ENCODE measurements at places on chromosomes 3 and 15.

GRCh38 chr3:197026481-197026866 lies 3.1 kb downstream of the MELTF start:
- DNase-seq, result no peak

- no peak for DNase-seq
Measured at GRCh38 chr3:169391672-169392071, 271.8 kb downstream of the MECOM start.

- peak; percentile 63 for DNase-seq
Measured at GRCh38 chr3:192812743-192813383, 85.5 kb upstream of the FGF12 start.

DNA sequence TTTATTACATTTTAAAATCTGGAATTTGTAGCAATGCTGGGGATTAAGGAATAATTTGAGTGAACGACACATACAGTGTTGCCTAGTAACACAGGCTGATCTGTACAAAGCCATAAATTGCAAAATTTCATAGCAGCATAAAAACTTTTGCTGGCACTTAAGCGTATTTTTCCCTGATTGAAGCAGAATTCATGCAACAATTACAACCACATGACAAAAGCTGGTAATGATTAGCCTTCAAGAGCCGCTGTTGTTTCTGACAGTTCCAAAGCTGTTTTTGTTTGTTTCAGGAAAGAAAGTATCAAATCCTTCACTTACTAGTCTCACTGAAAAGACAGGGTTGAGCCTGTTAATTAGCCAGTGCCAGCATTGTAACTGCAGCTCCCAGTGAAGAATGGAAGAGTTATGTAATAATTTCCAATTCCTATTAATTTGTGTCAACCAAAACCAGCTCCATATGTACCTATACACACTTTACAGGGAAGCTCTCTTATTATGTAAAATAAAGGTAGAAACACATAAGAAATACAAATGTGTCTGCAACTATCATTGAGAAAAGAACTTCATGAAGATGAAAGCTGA lies 60.7 kb downstream of the AGTR1 start:
- DNase-seq, result peak; percentile 11

DNA sequence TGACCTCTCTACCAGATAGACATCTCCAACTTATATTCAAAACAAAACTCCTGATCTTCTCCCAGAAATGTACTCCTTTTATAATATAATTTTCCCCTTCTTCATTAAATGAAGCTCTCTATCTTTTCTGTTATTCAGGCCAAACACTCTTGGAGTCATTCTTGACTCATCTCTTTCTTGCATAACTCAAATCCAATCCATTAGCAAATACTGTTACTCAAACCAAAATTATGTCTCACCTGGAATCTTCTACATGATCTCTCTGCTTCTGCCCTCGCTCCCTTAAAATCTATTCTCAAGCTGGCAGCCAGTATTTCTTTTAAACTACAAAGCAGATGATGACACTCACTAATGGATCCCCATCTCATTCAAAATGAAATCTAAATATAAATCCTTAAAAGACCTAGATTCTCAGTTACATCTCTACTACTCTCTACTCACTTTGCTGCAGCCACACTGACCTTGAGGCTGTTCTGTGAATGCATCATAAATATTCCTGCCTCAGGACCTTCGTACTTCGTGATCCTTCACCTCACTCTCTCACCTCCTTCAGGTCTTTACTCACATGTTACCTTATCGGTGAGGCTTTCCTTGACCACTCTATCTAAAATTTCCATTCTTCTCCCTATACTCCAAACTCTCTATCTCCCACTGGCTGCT lies 160.9 kb downstream of the TBC1D5 start:
- peak; percentile 25 for DNase-seq

GRCh38 chr3:31312400-31312799 lies 220.3 kb upstream of the STT3B start:
- DNase-seq, result peak; percentile 40

DNA sequence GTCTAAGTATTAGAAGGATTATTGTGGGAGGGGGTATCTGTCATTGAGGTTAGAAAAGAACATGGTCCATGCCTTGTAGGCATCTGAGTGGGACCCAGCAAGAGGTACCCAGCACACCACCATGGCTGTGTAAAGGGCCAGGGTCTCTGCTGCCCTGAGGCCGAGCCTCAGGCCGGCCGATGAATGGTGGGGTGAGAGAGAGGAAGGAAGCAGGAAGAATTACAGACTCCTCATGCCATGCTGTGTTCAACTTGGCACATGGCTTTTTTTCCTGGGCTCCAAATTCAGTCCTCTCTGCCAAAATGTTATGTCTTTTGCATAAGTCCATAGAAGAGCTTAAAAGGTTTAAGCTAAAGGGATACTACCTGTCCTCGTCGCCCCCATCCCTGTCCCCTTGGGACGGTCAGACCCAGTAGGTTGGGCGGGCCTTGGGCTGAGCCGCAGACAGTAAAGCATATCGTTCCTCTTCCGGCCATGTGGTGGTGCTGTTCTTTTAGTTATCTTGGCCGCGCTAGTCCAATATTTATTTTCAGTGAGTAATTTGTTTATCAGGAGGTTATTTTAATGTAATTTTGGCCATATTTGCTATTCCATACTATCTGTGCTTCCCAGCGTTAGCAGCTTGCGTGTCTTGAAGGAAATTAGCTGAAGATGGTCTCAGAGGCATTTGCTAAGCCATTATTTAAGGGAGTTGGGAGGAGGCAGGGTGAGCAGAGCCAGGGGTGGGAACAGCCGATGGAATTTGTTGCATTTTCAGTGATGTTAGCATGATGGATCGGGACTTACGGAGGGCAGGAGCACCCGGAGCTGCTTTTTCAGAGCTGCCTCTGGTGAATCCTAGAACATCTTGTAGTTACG lies 152.4 kb downstream of the AGBL1 start:
- DNase-seq, result peak; percentile 22

DNA sequence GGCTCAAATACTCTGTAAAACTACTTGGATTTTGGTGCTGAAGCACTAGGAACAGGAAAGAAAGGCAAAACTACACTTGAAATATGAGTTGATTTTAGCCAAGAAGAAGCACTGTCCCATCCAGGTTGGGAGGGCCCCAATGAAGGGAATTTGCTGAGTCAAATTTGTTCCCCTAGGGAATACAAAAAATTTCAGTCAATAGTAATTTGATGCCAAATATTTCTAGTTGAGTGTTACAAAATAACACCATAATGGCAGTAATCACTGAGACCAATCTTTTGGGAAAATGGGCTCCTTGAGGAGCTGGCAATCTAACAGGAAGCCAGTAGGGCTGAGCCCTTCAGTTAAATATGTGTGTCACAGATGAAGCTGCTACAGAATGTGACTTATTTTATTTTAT lies 896.9 kb downstream of the DIPK2A start:
- DNase-seq, result peak; percentile 39

DNA sequence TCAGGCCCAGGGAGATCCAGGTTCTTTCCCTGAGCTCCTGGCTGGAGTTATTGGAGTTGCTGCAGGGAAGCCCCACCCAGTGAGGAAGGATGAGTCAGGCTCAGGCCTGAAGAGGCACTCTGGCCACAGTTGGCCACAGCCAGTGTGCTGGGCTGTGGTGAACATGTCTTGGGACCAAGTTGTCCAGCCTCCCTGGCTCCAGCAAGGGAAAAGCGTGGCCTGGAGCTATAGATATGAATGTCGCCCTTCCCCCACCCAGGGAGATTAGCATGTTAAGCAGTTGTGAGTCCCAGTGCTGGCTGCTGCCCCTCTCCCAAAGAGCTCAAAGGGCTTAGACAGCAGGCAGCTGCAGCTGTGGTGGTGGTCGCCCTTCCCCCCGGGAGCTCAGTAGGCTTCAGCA lies 963.2 kb downstream of the ROBO2 start:
- DNase-seq, result no peak

DNA sequence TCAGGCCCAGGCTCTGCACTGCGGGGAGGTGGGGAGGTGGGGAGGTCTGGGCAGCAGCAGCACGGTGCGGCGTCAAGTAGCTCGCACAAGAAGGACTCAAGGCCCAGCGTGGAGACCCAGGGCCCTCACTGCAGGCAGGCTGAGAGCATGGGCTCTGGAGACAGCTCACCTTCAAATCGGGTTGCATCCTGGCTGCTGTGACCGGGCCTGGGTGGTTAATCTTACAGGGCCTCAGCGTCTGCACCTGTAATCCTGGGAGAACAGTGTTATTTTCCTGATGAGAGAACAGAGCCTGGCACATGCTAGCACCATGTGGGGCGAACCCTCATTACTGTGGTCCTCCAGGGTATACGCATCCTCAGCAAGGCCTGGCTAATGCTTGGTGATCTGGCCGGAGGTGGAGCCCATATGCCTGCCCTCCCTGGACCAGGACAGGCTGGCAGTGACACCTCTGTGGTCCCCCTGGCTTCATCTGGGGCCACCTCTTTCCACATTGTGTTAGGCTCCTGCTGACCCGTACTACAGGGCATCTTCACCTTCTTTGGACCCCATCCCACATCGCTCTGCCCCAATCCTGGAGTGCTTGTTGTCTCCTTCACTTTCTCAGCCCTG lies 55.5 kb downstream of the RGMA start:
- no peak for DNase-seq

GRCh38 chr15:75202251-75203016 lies 752 bp downstream of the C15orf39 start:
- peak; percentile 81 for DNase-seq

DNA sequence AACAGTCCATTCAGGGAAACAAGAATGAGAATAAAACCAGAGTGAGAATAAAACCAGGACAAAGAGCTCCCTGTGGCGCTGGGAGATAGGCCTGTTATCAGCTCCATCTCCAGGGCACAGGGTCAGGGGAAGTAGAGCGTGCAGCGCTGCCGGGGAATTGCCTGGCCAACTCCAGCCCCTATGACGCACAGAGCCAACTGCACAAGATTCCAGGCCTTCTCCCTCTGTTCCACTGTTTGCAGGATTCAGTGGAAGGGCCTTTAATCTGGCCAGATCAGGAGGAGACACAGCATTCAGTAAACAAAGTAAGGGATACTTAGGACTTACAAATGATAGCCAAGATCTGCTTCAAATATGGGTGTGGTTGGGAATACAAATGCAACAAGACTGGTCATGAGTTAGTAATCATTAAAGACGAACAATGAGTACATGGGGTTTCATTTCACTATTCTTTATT lies 49.4 kb downstream of the ITGB5 start:
- peak; percentile 55 for DNase-seq

GRCh38 chr3:177852001-177852807 lies 654.9 kb upstream of the TBL1XR1 start:
- DNase-seq, result peak; percentile 40

GRCh38 chr3:56219894-56220805 lies 248.1 kb downstream of the ERC2 start:
- DNase-seq, result peak; percentile 50

DNA sequence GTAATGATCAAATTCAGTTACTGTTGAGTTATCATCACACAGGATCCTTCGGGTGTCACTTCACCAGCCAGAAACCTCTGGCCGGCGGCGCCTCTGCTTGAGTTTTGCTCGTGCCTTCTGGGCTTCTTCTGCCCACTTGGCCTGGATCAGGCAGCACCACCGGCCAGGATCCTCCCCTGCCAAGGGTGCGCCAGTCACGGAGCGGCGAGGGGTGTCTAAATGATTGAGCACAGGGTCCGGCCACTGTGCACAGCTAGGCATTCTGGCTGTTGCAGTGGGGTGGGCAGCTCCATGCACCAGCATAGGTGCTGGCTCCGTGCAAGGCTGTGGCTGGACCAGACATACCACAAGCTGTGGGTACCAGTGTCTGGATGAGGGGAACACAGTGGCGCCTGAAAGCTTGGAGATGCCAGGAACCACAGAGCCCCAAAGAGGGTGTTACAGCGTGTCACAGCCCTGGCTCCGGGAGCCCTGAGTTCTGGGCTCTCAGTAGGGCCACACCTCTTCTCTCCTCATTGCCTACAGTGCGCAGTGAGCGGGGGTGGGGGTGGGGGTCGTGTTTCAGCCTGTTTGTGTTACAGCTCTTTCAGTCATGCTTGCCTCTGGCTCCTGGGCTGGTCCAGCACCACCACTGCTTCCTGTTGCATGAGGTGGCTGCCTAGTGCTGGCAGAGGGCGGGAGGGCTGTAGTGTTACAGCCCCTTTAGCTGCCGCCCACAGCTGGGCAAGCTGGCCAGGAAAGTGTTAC lies 169.4 kb downstream of the FNDC3B start:
- peak; percentile 46 for DNase-seq

DNA sequence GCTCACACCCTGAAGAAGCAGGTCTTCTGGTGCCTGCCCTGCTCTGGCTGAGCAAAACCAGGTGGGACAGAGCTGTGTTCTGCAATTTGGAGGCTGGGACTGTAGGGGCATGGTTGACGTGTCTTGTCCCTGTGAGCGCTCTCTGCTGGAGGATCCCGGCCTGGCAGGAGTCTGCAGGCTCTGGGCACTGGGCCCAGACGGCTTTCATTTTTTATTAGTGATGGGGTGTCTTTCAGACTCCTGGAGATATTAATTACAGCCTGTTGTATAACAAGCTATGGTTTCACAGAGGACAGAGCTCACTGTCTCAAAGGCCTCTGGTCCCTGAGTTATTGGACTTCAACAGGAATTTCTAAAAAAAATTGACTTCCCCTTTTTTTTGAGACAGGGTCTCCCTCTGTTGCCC lies 29.5 kb upstream of the ZNF710 start:
- DNase-seq, result peak; percentile 56

GRCh38 chr15:28179270-28179669 lies 80.2 kb upstream of the OCA2 start:
- DNase-seq, result no peak

DNA sequence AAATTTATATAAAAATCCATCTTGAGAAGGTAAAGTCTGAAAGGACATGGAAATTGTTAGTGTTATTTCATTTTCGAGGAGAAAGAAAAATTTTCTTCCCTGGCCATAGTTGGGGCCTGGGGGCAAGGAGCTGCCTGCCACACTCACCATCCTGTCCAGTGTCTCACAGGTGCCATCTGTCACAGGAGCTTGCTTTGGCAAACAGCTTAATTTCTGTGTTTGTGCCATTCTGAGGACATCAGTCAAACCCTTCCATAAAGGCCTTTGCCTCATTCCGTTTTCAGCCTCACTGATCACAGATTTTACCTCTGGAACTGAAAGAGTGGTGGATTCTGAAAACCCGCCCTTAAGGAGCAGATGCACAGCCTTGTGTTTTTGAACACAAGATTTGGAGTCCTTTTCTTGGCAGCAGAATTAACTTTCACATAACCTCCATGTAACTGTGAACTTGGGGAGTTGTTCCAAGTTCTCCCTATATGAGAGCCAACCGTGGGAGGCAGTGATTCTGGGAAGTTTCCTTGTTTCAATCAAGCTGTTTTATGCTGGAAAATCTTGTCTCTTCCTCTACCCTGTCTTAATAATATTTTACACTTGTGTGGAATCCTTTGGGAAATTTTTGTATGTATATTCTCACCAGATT lies 254.7 kb downstream of the CACNA2D3 start:
- DNase-seq, result no peak

- no peak for DNase-seq
Measured at GRCh38 chr3:135806317-135806716, 159.2 kb upstream of the PPP2R3A start.

DNA sequence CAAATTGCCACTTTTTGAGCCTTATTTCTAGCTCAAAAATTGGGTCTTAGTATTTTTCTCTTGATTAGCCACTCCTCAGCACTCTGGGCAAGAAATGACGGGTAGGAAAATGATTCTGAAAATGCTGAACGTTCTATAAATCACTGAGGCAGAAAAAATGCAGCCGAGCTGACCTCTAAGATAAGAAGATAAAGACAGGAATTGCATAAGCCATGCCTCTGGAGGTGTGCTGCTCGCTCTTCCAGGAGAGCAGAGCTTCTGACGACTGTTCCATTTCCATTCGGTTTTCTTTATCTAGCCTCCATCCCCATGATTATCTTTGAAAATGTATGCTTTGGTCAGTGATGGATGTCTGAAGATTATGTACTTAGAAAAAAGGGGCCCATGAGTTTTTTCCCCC lies 558.8 kb upstream of the ADAMTS9 start:
- DNase-seq, result no peak

- DNase-seq, result peak; percentile 65
Measured at GRCh38 chr3:33277193-33277882, at the start of gene FBXL2. Gene FBXL2, plus strand, starts transcription at chr3:33277442. Its CDS starts 71 bp downstream, at chr3:33277513.
